ENCODE measurements at places on chromosomes 5 and 9. TPM values are rescaled to one million over a fixed set of nuclear protein-coding genes. Genes with fewer than 3 reads are reported as not detected.

IFNA2 gene
- not detected for total RNA-seq

CCL21 gene
- total RNA-seq, result not detected

PRRC1 gene
- total RNA-seq, result 58.9 TPM

PIGO gene
- 21.6 TPM for total RNA-seq

SLC22A4 gene
- 0.09 TPM for total RNA-seq

BARHL1 gene
- total RNA-seq, result 3.1 TPM

PRR7 gene
- total RNA-seq, result 31.7 TPM

PRELID2 gene
- total RNA-seq, result 25.9 TPM

IL5 gene
- not detected for total RNA-seq

GRIA1 gene
- 3.3 TPM for total RNA-seq

DNA sequence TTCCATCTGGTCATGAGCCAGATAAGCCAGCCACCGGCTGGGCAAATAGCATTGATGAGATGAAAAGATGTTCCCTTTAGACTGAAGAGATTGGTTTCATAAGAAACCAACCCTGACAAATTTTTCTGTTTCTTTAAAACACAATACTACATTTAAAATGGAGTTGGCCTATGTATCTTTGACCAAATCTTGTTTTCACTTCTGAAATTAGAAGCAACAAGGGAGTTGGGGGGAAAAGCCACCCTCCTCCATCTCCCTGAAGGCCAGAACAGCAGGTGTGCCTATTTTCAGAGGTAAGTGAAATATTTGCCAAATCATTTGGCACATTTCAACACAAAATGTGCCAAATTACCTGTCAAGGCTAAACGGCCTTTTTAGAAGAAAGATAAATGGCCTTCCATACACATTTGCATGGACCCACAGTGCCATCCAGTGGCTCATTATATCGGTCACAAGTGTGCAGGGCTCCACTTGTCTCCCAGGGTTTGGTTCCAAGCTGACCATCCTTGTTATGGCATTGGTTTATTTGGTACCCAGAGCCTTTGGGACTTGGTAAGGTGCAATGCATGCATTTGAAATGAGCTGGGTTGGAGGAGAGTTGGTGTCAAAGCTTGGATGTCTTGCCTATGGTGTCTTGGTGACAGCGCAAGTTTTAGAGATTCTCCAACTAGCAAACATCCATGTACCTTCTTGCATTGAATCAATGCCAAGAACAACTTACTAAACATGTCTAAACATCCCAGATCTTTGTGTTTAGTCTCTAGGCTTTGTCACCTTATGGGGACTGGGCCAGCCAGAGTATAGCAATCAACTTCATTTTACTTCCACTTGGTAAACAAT, 372.0 kb upstream of the KIF2A start:
- no peak overlapping the region for H3K27ac ChIP-seq
- H3K4me3 ChIP-seq, result no peak overlapping the region
- peak; percentile 77 for DNase-seq
- H3K4me1 ChIP-seq, result no peaks in the 10 kb centered on the region
- H3K36me3 ChIP-seq, result no peaks in the 10 kb centered on the region

GRCh38 chr5:137022043-137022442, 477.1 kb downstream of the SPOCK1 start:
- H3K36me3 ChIP-seq, result no peaks in the 10 kb centered on the region
- peaks cover 8% of the 10 kb centered on the region for H3K4me1 ChIP-seq
- DNase-seq, result no peak
- H3K27ac ChIP-seq, result no peak overlapping the region

DNA sequence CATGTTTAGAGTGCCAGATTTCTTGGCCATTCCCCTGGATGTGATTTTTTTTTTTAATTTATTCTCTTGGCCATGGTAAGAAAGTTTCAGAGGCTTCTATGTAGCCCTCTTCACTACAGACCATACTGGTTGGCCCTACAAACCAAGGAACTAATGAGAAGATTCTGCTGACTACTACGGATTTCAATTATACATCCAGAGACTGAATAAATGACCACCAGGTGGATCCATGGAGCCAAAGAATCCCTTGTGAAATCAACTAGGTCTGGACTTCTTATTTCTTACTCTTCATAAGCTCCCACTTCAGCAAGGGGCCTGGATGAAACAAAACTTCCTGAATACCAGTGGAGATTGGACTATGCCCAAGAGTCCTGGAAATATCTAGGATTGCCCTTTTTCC, 27.6 kb downstream of the ZNF622 start:
- no peak for DNase-seq
- H3K4me3 ChIP-seq, result no peak overlapping the region
- H3K36me3 ChIP-seq, result no peaks in the 10 kb centered on the region
- no peak overlapping the region for H3K27ac ChIP-seq
- H3K27me3 ChIP-seq, result no peaks in the 10 kb centered on the region

DNA sequence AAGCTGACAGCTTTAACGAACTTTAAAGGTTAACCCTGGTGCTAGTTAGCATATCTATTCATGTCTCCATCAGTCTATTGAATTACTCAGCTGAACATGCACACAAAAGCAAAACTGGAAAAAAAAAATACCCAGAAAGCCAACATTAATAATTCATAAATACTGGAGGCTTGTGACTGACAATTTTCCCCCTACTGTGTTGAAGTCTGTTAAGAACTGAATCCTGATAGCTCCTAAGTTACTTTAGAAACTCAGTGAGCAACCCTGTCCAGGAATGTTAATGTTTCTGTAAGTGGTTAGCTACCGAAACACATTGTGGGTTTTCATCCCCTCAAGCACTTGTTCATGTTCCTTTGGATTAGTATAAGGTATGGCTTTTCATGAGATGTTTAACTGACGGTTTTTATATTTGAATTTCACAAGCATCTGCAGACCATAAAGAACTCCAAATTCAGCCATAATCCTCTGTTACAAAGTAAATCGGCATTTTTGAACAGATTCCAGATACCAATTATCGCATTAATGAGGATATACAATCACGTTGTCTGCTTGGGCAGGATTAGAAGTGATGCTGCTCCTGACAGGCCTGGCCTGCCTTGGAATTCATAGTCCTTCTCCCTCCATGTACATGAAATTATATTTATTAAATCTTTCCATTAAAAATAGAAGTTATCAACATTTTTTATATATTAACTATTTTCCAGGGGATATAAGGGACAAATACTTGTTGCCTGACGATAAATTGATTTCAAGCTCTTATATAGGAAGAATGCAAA, 331.2 kb downstream of the TLE4 start:
- no peak overlapping the region for H3K27ac ChIP-seq
- no peaks in the 10 kb centered on the region for H3K36me3 ChIP-seq
- H3K4me1 ChIP-seq, result no peaks in the 10 kb centered on the region
- H3K27me3 ChIP-seq, result no peaks in the 10 kb centered on the region

- peaks cover 4% of the 10 kb centered on the region for H3K4me1 ChIP-seq
- no peak overlapping the region for H3K27ac ChIP-seq
- no peaks in the 10 kb centered on the region for H3K27me3 ChIP-seq
Measured at GRCh38 chr5:1779021-1779680, 20.5 kb downstream of the MRPL36 start.

DNA sequence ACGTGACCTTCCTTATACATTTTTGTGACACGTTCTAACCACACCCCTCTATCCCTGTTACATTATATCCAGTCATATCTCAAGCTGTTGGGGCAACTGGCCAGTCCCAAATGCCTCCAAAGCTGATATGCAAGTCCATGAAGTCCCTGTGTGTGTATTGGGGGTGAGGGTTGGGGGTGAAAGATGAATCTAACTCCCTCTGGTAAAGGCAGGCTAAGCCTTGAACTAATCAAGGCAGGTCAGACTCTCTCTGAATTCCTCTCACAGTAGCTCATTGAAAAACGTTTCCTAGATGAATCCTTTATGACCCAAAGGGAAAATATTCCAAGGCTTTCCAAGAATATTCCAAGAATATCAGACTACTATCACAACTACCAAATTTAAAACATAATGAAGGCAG, 174.4 kb downstream of the MUSK start:
- no peaks in the 10 kb centered on the region for H3K36me3 ChIP-seq
- no peak for DNase-seq
- no peak overlapping the region for H3K4me3 ChIP-seq
- H3K27me3 ChIP-seq, result no peaks in the 10 kb centered on the region

GRCh38 chr9:107577140-107577776, 87.7 kb upstream of the KLF4 start:
- H3K4me3 ChIP-seq, result no peak overlapping the region
- H3K27me3 ChIP-seq, result no peaks in the 10 kb centered on the region
- no peak for DNase-seq
- H3K36me3 ChIP-seq, result no peaks in the 10 kb centered on the region
- H3K4me1 ChIP-seq, result no peaks in the 10 kb centered on the region
- H3K27ac ChIP-seq, result no peak overlapping the region

DNA sequence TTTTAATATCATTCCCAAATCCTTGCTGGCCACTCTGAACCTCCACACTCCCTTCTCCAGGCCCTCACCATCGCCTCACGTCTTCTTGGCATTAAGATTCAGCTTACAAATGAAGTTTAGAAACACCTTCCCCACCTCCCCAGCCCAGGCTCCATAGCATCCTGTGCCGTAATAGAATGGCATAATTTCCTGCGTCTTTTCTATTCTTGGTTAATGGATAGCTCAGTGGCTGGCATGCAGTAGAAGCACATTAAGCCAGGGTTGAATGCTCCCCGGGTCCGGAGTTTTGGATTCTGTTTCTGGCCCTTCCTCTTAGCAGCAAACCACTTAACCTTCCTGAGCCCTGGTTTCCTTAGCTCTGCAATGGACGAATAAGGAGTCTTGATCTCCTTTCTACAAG, 13.8 kb downstream of the WWC1 start:
- no peaks in the 10 kb centered on the region for H3K36me3 ChIP-seq
- no peak overlapping the region for H3K4me3 ChIP-seq
- H3K4me1 ChIP-seq, result peaks cover 8% of the 10 kb centered on the region

- no peak for DNase-seq
- H3K4me1 ChIP-seq, result no peaks in the 10 kb centered on the region
- no peaks in the 10 kb centered on the region for H3K36me3 ChIP-seq
- no peak overlapping the region for H3K27ac ChIP-seq
- no peak overlapping the region for H3K4me3 ChIP-seq
- no peaks in the 10 kb centered on the region for H3K27me3 ChIP-seq
Measured at GRCh38 chr5:3006961-3007551, 255.6 kb upstream of the IRX2 start.

GRCh38 chr5:151595411-151595826, 4.3 kb upstream of the FAT2 start:
- H3K4me3 ChIP-seq, result no peak overlapping the region
- DNase-seq, result no peak
- no peak overlapping the region for H3K27ac ChIP-seq
- peaks cover 7% of the 10 kb centered on the region for H3K27me3 ChIP-seq
- no peaks in the 10 kb centered on the region for H3K36me3 ChIP-seq

- H3K4me1 ChIP-seq, result no peaks in the 10 kb centered on the region
- H3K4me3 ChIP-seq, result no peak overlapping the region
- H3K36me3 ChIP-seq, result no peaks in the 10 kb centered on the region
- no peaks in the 10 kb centered on the region for H3K27me3 ChIP-seq
- H3K27ac ChIP-seq, result no peak overlapping the region
Measured at GRCh38 chr9:15370466-15371447, 51.9 kb upstream of the SNAPC3 start.

GRCh38 chr5:179998485-179998884, 73.1 kb downstream of the RNF130 start:
- no peaks in the 10 kb centered on the region for H3K27me3 ChIP-seq
- no peak for DNase-seq
- peaks cover 18% of the 10 kb centered on the region for H3K36me3 ChIP-seq
- H3K4me1 ChIP-seq, result no peaks in the 10 kb centered on the region
- H3K4me3 ChIP-seq, result no peak overlapping the region

DNA sequence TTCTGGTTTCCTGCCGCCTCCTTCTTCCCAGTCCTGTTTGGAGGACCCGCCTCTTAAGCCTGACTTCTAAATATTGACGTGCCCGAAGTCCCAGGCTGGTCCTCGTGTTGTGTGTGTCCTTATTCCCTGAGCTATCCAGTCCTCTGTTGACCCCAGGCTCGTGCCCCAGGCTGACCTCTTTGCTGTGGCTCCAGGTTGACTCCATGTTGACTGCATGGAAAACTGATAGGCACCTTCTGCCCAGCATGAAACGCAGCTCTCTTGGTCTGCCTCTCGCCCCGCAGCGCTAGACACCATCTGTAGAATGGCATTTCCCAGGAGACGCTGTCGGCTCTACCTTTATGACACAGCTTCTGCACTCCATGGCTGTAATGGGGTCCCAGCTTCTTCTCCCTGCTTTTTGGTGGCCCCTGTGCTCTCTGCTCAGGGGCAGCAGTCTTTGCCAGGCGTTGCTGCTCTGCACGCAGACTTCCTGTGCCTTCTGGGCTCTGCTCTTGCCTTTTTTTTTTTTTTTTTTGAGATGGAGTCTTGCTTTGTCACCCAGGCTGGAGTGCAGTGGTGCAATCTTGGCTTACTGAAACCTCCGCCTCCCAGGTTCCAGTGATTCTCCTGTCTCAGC, 28.4 kb downstream of the EHMT1 start:
- no peak overlapping the region for H3K27ac ChIP-seq
- H3K4me1 ChIP-seq, result no peaks in the 10 kb centered on the region
- no peak overlapping the region for H3K4me3 ChIP-seq
- no peaks in the 10 kb centered on the region for H3K36me3 ChIP-seq
- no peaks in the 10 kb centered on the region for H3K27me3 ChIP-seq

GRCh38 chr9:14240537-14240936, 73.4 kb downstream of the NFIB start:
- H3K27me3 ChIP-seq, result no peaks in the 10 kb centered on the region
- no peak overlapping the region for H3K27ac ChIP-seq
- no peak overlapping the region for H3K4me3 ChIP-seq

DNA sequence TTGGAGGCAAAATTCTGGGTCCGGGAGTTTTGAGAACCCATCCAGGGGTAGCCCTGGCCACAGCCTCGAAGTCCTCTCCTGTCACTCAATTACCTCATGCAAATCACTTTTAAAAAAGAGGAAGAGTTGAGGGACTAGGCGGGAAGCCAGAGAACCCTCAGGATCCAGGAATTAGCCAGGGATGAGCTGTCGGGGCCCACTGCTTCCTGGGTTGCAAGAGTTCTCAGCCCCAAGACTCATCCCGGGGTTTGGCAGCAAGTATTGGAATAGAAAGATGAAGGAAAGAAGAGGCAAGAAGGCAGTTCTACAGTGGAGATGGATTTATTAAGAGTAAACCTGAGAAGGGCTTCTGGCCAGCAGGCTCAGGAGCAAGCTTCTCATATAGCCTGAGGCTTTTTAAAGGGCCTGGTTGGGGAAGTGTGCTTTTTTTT, 25.6 kb downstream of the C9orf50 start:
- H3K4me1 ChIP-seq, result peaks cover 39% of the 10 kb centered on the region
- H3K27me3 ChIP-seq, result no peaks in the 10 kb centered on the region
- DNase-seq, result no peak

GRCh38 chr5:113123618-113124017, 147.0 kb downstream of the DCP2 start:
- no peak overlapping the region for H3K27ac ChIP-seq
- no peaks in the 10 kb centered on the region for H3K27me3 ChIP-seq
- H3K4me3 ChIP-seq, result no peak overlapping the region
- peak; percentile 44 for DNase-seq

GRCh38 chr9:18665947-18666346, 192.0 kb downstream of the ADAMTSL1 start:
- H3K27ac ChIP-seq, result no peak overlapping the region
- no peaks in the 10 kb centered on the region for H3K36me3 ChIP-seq
- no peaks in the 10 kb centered on the region for H3K4me1 ChIP-seq
- H3K27me3 ChIP-seq, result no peaks in the 10 kb centered on the region
- H3K4me3 ChIP-seq, result no peak overlapping the region

- H3K4me1 ChIP-seq, result no peaks in the 10 kb centered on the region
- no peak overlapping the region for H3K4me3 ChIP-seq
- no peak overlapping the region for H3K27ac ChIP-seq
- no peak for DNase-seq
- H3K27me3 ChIP-seq, result no peaks in the 10 kb centered on the region
- no peaks in the 10 kb centered on the region for H3K36me3 ChIP-seq
Measured at GRCh38 chr5:37738057-37738691, 101.7 kb downstream of the GDNF start.

All from neural progenitor cell (in vitro differentiated cells).